Pancreas (tissue), 10 donors: ENCODE measurements at places on chromosomes 11 and 22. TPM values are rescaled to one million over a fixed set of nuclear protein-coding genes. Genes with fewer than 3 reads are reported as not detected.

GRCh38 chr11:68688881-68689280 lies 4.5 kb downstream of the GAL start:
- H3K27me3 ChIP-seq = peaks cover 6% of the 10 kb centered on the region
- no peaks in the 10 kb centered on the region for H3K36me3 ChIP-seq
- no peak overlapping the region for H3K27ac ChIP-seq
- DNase-seq = no peak

GRCh38 chr22:19577422-19577966 lies 53.3 kb upstream of the CLDN5 start:
- H3K36me3 ChIP-seq = no peaks in the 10 kb centered on the region
- no peak overlapping the region for H3K27ac ChIP-seq
- H3K4me1 ChIP-seq = no peaks in the 10 kb centered on the region
- DNase-seq = no peak

- H3K27me3 ChIP-seq = no peaks in the 10 kb centered on the region
- no peaks in the 10 kb centered on the region for H3K36me3 ChIP-seq
- H3K4me1 ChIP-seq = no peaks in the 10 kb centered on the region
- H3K4me3 ChIP-seq = no peak overlapping the region
These were observed 26.1 kb downstream of the B3GAT1 start for GRCh38 chr11:134385774-134386565.

Gene WBP2NL
- total RNA-seq = 1.6 TPM

Gene EIF3M
- total RNA-seq = 146 TPM
